ENCODE measurements at places on chromosomes 1 and 21.

DNA sequence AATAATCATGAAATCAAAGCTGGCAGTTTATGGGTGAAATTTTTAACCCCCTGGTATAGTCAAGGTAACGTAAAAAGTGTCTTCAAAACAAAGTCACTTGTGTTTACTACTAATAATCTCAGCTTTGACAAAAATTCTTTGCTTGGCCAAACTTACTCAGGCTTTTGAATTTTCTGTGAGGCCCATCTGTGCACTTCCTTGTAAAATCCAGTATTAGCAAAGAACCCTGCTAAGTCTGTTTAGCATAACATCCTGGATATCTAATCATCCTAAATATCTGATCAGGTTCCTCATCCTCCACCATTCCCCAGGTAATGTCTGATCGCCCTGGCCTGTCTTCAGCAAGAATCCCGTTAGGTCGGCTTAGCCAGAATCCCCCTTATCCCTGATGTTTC, 3.0 kb downstream of the LYST start:
- peaks cover 45% of the 10 kb centered on the region for H3K4me1 ChIP-seq
- peak overlapping the region; percentile 80 for H3K27ac ChIP-seq
- H3K27me3 ChIP-seq = no peaks in the 10 kb centered on the region
- no peak for DNase-seq

DNA sequence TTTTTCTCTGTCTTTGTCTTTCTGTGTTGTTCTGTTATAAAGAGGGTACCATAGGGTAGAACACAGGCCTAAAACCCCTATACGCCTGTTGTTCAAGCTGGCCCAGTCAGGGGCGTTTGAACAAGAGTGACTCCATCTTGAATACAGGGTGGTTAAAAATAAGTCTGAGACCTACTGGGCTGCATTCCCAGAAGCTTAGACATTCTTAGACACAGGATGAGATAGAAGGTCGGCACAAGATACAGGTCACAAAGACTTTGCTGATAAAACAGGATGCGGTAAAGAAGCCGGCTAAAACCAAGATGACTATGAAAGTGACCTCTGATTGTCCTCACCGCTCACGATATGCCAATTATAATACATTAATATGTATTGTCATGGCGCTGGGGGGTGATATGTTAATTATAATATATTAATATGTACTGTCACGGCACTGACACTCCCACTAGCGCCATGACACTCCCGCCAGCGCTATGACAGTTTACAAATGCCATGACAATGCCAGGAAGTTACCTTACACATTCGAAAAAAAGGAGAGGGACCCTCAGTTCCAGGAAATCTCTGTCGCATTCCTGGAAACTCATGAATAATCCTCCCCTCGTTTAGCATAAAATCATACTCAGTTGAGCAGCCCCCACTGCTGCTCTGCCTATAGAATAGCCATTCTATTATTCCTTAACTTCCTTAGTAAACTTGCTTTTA, 58.5 kb upstream of the KLHDC7A start:
- H3K27me3 ChIP-seq = peaks cover 8% of the 10 kb centered on the region
- H3K4me1 ChIP-seq = no peaks in the 10 kb centered on the region
- no peak for DNase-seq
- H3K36me3 ChIP-seq = no peaks in the 10 kb centered on the region
- no peak overlapping the region for H3K27ac ChIP-seq
- H3K4me3 ChIP-seq = no peak overlapping the region

- H3K36me3 ChIP-seq = no peaks in the 10 kb centered on the region
- H3K4me3 ChIP-seq = peak within 1 kb of the TSS; percentile 86
- H3K27ac ChIP-seq = peak within 1 kb of the TSS; percentile 18
Observed at GRCh38 chr1:215566556-215567490, at the start of gene KCTD3. Gene KCTD3 (plus strand): TSS chr1:215567304. CDS start chr1:215567686, 382 bp downstream.

DNA sequence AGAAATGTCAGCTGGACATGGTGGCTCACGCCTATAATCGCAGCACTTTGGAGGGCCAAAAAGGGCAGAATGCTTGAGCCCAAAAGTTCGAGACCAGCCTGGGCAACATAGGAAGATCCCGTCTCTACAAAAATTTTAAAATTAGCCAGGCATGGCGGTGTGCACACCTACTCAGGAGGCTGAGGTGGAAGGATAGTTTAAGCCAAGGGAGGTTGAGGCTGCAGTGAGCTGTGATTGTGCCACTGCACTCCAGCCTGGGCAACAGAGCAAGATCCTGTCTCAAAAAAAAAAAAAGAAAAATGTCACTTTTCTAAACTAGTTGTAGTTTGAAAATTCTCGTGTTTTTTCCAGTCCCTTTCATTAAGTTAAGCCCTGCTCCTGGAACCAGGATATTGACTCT, 9.1 kb downstream of the CLSTN1 start:
- no peaks in the 10 kb centered on the region for H3K27me3 ChIP-seq
- H3K36me3 ChIP-seq = no peaks in the 10 kb centered on the region
- no peak overlapping the region for H3K27ac ChIP-seq

- H3K4me1 ChIP-seq = peaks cover 35% of the 10 kb centered on the region
- peak; percentile 63 for DNase-seq
- H3K27ac ChIP-seq = peak overlapping the region; percentile 70
- H3K36me3 ChIP-seq = no peaks in the 10 kb centered on the region
- H3K4me3 ChIP-seq = no peak overlapping the region
Observed at GRCh38 chr1:175204330-175204729, 11.8 kb upstream of the KIAA0040 start.

DNA sequence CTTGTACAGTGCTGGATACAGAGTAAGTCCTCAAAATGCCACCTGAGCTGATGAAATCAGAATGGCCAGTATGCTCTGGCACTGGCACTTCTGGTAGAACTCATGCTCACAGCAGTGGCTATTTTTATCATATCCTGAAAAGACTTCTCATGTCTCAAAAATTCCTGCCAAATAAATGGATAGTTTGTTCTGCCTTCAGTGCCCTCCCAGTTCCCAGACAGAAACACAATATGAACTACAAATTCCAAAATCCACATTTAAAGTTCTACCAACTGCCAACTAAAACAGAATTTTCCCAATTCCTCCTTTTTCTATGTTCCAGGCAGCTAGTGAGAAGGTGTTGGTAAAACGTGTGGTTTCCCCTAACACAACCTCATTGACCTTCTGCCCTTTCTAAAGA, 51.4 kb upstream of the RGS1 start:
- H3K36me3 ChIP-seq = no peaks in the 10 kb centered on the region
- H3K4me1 ChIP-seq = peaks cover 25% of the 10 kb centered on the region
- no peak for DNase-seq
- no peak overlapping the region for H3K4me3 ChIP-seq
- no peak overlapping the region for H3K27ac ChIP-seq

DNA sequence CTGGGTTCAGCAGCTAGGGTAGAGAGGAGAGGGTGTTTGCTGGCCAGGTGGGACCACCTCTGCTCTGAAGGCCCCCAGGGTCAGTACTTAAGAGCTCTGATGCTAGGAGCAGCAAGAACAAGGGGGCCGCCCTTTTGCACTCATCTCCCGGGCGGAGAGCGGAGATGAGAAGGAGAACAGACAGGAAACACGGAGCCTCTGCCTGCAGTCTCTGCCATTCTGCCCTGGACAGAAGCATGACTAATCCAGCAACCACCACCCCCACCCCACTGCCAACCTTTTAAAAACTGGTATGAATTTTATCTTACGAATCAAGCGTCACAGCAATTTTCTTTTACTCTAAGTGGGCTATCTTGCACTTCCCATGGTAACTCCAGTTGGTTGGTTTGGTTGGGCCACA, 34.5 kb downstream of the PARP1 start:
- no peaks in the 10 kb centered on the region for H3K4me1 ChIP-seq
- peaks cover 62% of the 10 kb centered on the region for H3K36me3 ChIP-seq
- H3K27ac ChIP-seq = no peak overlapping the region
- no peak for DNase-seq
- H3K27me3 ChIP-seq = no peaks in the 10 kb centered on the region

DNA sequence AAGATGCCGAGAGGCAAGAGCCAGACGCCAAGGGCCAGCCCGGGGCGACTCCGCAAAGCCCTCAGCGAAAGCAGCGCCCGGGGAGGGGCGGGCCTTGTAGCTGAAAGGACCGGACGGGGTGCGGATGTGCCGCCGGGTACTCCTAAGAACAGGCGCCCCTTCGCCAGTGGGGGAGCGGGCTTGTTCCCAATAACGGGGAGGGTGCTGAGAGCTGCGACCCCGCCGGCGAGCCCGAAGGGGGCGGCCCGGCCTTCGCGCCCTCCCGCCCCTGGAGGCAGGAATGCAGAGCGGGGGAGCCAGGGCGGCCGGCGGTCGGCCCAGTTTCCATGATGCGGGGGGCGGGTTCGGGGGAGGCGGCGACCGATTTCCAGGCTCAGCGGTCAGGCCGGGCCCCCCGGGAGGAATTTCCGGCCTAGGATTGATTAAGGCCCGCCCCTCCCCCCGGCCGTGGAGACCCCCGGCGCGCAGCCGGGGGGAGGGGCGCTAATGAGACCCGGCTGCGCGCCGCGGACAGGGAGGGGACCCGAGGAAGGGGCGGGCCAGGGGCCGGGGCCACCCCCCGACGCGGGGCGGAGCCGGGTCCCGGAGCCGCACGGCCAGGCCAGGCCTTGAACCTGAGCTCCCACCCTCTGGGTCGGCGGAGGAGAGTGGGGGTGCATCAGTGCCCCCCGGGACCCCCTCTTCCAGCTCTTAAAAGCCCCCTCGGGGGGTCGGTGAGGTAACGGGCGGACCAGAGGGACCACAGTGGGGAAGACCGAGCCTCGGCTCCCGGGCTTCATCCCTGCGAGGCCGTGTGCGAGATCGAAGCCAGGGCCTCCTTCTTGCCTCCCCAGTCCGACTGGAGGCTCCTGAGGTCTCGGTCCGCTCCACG, 898 bp upstream of the TMEM200B start:
- H3K4me1 ChIP-seq = no peaks in the 10 kb centered on the region
- peak; percentile 74 for DNase-seq
- peaks cover 18% of the 10 kb centered on the region for H3K27me3 ChIP-seq
- no peak overlapping the region for H3K27ac ChIP-seq
- no peaks in the 10 kb centered on the region for H3K36me3 ChIP-seq
- peak overlapping the region; percentile 70 for H3K4me3 ChIP-seq

GRCh38 chr1:232147215-232147614, 482.7 kb downstream of the SIPA1L2 start:
- peaks cover 6% of the 10 kb centered on the region for H3K27me3 ChIP-seq
- H3K27ac ChIP-seq = no peak overlapping the region
- H3K4me3 ChIP-seq = no peak overlapping the region
- no peaks in the 10 kb centered on the region for H3K36me3 ChIP-seq
- DNase-seq = no peak
- no peaks in the 10 kb centered on the region for H3K4me1 ChIP-seq

DNA sequence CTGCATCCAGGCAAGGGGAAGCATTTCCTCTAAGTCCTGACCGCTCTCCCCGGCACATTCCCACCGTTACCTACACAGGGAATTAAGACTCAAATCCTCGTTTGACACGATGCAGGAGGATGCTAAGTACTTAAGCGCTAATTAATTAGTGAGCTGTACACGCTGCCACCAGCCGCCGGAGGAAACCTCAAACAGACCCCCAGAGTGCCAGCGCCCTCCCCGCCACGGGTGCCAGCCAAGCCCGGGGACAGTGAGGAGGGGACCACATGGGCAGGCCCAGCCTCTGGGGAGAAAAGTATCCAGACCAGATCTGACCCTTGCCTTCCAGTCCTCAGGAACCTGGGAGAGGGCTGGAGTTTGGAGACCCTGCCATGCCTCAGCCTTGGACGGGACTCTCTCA, 17.4 kb upstream of the CASZ1 start:
- H3K27ac ChIP-seq = no peak overlapping the region
- H3K36me3 ChIP-seq = no peaks in the 10 kb centered on the region
- no peak for DNase-seq
- H3K4me3 ChIP-seq = no peak overlapping the region
- H3K4me1 ChIP-seq = no peaks in the 10 kb centered on the region

DNA sequence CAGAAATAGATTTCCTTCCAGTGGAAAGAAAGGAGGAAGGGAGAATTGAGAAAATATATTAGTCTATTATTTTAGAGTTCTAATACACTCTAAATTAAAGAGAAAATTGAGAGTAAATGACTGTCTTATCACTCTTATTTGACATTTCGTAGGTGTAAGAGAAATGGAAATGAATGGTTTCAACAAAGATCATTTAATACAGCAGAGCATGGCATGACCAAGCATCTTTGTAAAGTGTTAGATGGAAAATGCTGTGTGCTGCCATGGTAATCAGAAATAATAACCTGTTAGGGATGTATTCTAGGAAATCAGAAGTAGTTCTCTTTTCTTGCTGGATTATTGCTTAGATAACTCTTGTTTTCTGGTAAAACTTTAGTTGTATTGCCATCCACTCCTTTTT, 90.9 kb downstream of the GIPC2 start:
- H3K27me3 ChIP-seq = no peaks in the 10 kb centered on the region
- no peaks in the 10 kb centered on the region for H3K36me3 ChIP-seq
- peaks cover 2% of the 10 kb centered on the region for H3K4me1 ChIP-seq
- no peak overlapping the region for H3K4me3 ChIP-seq
- H3K27ac ChIP-seq = no peak overlapping the region

DNA sequence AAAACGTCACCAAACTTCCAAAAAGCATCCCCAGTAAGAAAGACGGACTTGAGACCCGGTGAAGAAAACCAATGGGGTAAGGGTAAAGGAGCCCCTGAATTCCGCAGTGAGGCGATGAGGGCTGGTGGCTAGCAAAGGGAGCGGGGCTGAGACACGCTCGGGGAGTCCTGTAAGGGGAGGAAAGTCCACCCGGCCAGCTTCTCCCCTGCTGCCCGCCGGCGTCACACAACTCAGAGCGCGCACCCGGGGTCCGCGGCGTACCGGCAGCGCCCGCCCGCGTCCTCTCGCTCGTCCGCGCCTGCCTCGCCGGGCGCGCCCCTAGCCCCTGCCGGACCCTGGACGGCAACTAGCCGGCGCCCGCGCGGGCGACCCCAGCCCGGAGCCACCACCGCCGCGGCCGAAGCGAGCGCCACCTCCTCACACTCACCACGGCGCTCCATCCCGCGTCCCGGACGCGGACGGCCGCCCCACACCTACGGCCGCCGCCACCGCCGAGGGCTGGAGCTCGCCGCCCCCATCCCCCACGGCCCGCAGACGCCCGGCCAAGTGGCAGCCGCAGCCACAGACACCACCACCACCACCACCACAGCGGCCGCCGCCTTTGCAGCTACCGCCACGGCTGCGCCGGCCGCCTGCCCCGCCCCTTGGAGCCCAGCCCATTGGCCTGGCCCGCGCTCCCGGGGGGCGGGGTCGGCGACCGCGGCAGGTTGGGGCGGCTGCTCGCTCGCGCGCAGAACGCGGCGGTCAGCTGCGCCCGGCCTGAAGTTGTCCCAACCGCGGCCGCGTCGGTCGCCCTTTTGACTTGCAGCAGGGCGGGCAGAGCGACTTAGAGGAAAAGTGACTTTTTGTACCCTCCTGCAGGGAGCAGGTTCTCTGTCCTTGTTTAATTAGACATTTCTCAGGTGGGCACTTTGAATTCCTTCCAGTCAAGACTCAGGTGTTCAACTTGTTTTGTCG, 10.0 kb upstream of the ARHGAP29 start:
- no peak overlapping the region for H3K27ac ChIP-seq
- H3K4me3 ChIP-seq = peak overlapping the region; percentile 73
- H3K36me3 ChIP-seq = peaks cover 2% of the 10 kb centered on the region
- peak; percentile 36 for DNase-seq

DNA sequence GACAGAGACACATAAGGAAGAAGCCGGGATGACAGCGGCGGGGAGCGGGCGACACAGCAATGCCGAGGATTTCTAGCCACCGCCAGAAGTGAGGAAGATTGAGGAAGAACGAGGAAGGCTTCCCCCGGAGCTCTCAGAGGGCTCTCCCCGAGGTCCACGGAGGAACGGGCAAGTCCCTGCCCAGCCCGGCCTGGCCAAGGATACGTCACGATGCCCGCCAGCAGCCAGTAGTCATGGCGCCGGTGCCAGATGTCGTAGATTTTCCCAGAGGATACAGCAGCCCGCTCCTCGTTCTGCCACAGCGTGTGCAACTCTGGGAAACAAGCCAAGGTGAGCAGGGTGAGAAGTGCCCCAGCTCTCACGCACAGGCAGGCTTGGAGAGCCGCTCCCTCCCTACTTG, 65.9 kb downstream of the KCNAB2 start:
- DNase-seq = no peak
- H3K36me3 ChIP-seq = no peaks in the 10 kb centered on the region
- no peak overlapping the region for H3K4me3 ChIP-seq
- H3K27me3 ChIP-seq = peaks cover 6% of the 10 kb centered on the region
- H3K27ac ChIP-seq = no peak overlapping the region
- H3K4me1 ChIP-seq = no peaks in the 10 kb centered on the region

Data from activated CD4-positive, alpha-beta memory T cell treated with anti-CD3 and anti-CD28 coated beads for 36 hours (primary cell).